ENCODE measurements at places on chromosomes 5 and 9.

GRCh38 chr5:153276151-153276550, 214.3 kb upstream of the GRIA1 start:
- DNase-seq: no peak

GRCh38 chr5:40273936-40274335, 405.8 kb upstream of the PTGER4 start:
- DNase-seq: no peak

GRCh38 chr9:30765318-30765717, 1619.1 kb upstream of the ACO1 start:
- DNase-seq: no peak

DNA sequence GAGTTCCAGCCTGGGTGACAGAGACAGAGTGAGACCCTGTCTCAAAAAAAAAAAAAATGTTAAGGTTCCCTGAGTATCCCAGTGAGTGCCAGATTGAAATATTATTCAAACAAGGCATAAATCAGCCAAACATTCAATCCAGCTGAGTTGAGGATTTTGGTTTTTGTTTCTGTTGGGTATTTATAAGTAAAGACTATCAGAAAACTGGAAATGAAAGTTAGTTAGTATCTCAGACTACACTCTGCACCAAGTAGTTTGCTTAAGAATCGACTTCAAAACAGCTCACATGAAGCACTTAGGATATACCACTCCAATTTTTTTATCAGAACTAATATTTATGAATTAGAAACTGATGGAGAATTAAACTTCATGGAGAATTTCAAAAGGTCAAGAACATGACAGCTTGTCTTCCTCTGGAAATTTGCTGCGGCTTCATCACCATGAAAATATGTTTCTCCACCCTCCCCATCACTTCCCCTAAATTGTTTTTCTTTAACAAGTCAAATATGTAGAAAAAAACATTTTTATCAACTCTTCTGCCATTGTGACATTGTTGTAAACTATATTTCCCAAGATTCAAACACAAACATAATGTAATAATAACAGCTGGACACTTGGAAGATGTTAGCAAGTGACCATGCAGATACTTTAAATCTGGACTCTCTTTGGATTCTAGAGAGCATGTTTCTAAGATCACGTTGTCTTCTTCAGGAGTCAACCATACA, 110.0 kb upstream of the PTGER4 start:
- DNase-seq: no peak

DNA sequence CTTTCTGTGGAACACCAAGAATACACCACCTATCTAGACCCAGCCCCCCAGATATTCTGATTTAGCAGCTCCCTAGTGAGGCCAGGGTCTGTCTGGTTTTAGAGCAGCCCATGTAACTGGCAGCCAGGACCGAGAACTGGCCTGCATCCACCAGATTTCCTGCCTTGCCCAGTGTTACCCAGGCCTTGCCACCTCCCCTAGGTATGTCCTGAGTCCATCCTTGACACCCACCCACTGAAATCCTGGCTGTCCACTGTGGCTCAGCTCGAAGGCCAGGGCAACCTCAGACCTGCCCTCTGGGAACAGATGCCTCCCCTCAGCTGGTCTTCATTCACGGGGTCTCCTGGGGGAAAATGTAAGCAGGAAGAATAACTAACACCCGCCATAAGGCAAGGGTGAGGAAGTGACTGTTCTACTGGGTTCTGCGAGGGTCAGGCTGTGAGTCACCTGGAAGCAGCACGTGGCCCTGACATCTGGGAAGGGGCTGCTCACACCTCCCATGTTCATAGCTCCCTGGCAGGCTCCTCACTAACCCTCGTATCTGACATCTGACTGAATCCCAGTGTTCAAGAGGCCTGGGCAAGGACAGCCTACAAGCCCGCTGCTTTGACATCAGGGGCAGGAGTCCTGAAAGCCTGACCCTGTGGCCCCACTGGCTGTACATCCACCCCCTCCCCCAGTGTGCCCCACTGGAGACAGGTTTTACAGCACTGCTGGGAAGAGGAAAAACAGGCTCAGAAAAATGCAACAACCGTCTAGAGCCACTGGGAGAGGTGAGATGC, 72.7 kb downstream of the SEMA4D start:
- DNase-seq: no peak

- DNase-seq: no peak
These were observed 37.8 kb upstream of the TAS2R1 start for GRCh38 chr5:9667906-9668305.

- no peak for DNase-seq
These were observed 57.9 kb downstream of the CSNK1A1 start for GRCh38 chr5:149493316-149493715.

- DNase-seq: no peak
These were observed 138.6 kb upstream of the TSLP start for GRCh38 chr5:110932755-110933488.

- no peak for DNase-seq
These were observed 126.1 kb downstream of the SV2C start for GRCh38 chr5:76209297-76209696.

DNA sequence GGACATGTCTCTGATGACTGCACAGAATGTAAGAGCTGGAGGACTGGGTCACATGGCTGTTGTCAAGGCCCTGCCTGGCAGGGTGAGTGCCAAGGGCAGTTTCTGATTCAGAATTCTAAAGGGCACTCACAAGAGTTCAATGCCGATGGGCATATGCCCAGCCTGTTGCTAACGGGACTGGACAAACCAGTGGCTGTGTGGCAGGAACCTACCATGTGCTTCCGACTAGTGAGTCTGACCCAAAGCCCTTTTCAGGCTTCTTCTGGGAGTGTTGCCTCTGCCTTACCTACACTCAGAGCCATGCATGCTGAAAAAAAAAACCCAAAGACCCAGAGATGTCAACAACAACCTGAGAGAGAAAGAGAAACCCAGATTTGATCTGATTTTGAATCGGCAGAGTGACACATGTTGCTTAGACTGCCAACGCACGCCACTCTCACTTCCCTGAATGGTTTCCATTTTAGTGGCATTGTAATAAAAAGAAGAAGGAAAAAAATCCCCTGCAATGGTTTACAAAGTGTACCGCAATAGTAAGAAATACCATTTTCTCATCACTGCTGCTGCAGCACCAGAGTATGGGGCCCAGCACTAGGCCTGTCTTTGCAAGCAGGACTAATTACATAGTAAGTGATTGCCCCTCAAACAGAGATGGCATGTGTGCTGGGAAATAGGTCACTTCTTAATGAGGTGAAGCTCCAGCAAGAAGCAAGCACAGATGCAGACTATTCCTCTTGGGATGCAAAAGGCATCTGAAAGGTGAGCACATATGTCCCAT, 194.3 kb downstream of the PALM2AKAP2 start:
- DNase-seq: peak; percentile 92

DNA sequence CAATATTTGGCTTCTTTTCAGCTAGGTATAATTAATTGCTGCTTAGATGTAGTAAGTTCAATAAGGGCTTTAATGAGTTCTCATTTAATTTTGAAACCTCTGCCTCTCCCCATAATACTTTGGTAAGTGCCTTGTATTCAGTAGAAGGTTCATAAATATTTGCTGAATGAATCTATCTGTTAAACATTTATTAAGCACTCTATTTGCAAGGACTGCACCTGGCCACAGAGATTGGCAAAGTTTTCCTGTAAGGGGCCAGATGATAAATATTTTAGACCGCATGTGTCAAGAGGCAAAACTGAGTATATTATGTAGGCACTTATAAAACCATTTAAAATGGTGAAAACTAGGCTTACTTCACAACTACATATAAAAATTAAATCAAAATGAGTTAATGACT, 19.0 kb upstream of the GNA14 start:
- DNase-seq: no peak

DNA sequence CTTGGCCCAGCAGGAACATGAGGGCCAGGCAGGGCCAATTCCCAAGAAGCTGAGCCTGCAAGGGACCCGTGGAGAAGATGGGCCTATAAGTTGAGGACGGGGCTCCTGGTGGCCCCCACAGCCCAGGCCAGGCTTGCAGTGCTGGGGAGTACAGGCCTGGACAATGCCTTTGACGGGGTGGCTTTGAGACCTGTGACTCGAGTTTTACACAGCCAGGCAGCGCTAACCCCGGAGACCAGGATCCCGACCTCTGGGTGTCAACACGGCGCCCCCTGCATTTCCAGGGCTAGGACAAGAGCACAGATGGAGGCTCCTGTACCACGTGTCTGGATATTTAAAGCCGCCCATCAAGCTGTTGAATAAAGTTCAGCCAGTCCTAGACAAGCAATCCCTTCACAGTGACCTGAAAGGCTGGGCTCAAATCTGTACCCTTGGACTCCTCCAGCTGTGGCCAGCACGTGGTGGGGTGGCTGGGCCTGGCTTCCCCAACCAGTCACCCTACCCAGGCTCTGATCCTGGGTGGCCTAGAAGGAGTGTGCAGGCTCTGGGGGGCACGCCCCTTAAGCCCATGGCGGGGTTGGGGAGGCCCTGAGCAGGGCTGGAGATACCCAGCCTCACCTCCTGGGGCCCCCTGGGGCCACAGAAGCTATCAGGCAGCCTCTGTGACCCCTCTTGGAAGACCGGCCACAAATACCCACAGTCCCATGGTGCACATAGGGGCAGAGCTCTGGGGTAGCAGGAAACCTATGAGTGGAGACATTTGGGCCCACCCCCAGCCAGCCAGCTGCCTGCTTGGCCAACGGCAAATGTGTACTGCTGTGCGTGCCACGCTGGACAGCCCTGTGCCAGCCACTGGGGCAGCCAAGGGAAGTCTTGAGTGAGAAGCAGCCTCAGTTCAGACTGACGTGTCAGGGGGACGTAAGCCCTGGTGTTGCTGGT, 88.7 kb downstream of the NTNG2 start:
- DNase-seq: no peak

GRCh38 chr9:116937361-116937760, 250.3 kb downstream of the TRIM32 start:
- no peak for DNase-seq

- DNase-seq: no peak
These were observed 238.6 kb downstream of the ELAVL2 start for GRCh38 chr9:23587433-23587832.

- no peak for DNase-seq
These were observed 929.6 kb downstream of the TAF11L14 start for GRCh38 chr5:18563853-18564252.

GRCh38 chr9:126690431-126691051, 76.8 kb downstream of the LMX1B start:
- peak; percentile 22 for DNase-seq

GRCh38 chr5:156037151-156037909, 289.6 kb upstream of the SGCD start:
- DNase-seq: no peak

- DNase-seq: no peak
These were observed 336.0 kb downstream of the PDE4D start for GRCh38 chr5:59557572-59557971.

GRCh38 chr9:37425298-37425752, 2.8 kb downstream of the GRHPR start:
- DNase-seq: no peak

- no peak for DNase-seq
These were observed 67.4 kb downstream of the RAPGEF1 start for GRCh38 chr9:131672451-131672850.

DNA sequence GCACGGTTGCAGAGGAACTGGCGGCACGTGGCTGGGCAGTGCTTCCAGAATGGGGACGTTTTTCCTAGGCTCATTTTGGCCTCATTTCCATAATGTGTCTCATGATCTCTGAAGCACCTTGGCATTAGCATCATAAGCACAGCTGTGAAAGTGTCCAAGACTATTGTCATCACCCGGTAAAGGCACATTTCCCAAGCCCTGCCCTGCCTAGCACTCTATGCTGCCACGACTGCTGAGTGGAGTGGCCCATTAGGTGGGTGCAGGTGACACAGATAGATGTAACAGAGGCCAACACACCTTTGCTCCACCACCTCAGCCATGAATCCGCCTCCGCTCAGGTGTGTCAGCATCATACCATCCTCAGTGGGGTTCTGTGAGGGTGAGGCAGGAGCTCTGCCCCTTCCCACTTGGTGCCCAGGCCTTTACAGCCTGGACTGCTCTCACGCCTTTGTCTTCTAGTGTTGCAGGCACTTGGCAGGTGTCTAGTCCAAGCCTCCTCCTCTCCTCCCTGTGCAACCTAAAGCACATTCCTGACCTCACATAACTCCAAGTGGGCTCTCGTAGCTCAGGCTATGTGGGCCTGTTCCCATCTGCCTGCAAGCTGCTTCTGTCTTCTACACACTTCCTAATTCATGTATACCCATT, 213.0 kb downstream of the FSTL4 start:
- no peak for DNase-seq

- no peak for DNase-seq
These were observed 86.5 kb downstream of the KLHL3 start for GRCh38 chr5:137649228-137649935.

GRCh38 chr5:38739705-38740045, 106.1 kb upstream of the OSMR start:
- no peak for DNase-seq

DNA sequence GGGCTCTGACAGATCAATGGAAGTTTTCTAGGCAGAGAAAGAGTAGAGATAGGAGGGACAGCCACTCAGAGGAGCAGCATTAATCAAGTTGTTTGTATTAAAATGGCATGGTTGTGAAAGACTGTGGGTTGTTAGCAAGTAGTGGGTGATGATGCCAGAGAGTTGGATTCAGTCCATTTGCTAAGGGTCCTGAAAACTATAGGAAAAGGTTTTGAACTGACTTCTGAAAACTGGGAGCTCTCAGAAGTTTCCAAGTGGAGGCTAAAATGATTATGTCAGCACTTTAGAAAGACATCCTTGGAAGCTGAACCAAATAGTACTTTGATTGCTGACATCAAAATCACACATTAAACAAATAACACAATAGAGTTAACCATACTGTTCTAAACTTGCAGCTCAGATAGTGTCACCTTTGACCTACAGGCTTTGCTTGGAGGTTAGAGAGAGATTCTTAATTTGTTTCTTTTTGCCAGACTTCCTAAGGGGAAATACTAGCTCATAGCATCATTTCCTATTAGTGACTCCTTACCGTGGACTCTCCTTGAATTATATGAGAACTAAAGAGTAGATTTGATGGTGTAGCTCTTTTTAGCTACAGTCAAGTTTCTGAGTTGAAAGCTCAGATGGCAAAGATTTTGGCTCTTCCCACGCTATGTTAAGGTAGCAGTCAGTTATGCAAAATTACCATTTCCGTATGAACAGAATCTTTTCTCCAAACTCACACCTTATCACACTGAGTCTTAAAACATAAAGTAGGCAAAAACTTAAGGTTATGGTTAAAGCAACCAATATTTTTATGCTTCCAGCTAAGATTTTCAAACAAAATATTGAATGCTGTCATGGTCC, 277.1 kb downstream of the NR3C1 start:
- no peak for DNase-seq

DNA sequence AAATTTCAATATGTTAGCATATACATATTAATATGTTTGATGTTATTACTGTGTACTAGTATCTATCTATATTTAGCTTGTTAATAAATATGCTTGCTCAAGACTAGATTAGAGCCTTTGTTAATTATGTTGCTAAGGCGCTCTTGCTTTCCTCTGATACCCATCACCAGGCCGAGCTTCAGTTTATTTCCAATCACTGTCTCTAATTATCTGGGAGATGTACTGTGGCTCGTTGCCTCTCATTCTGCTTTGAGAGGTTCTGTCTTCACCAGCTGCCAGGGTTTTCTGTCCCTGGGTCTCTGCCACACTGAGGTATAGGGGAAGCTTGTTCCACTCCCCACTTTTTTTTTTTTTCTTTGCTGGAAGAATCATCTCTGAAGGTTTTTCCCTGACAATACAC, 21.0 kb upstream of the TAF11L2 start:
- DNase-seq: no peak

GRCh38 chr5:148974642-148975327, 88.1 kb downstream of the SH3TC2 start:
- DNase-seq: no peak

Data from T-helper 1 cell (primary cell).